ENCODE measurements at places on chromosomes 12 and 14. TPM values are rescaled to one million over a fixed set of nuclear protein-coding genes. Genes with fewer than 3 reads are reported as not detected.

DNA sequence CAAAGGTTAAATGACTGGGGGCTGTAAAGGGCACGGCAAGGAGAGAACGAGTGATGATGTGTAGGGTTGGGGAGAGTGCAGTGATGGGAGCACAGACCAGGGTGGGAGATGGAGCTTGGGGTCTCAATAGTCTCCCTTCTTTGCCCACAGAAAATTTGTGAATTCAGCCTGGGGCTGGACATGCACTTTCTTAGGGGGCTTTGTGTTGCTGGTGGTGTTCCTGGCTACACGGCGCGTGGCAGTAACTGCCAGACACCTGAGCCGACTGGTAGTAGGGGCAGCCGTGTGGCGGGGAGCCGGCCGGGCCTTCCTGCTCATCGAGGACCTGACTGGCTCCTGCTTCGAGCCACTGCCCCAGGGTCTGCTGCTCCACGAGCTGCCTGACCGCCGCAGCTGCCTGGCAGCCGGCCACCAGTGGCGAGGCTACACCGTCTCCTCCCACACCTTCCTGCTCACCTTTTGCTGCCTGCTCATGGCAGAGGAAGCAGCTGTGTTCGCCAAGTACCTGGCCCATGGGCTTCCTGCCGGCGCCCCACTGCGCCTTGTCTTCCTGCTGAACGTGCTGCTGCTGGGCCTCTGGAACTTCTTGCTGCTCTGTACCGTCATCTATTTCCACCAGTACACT lies 1.7 kb downstream of the FITM1 start:
- DNase-seq = peak; percentile 43

GRCh38 chr14:65238456-65238855 lies 136.1 kb upstream of the MAX start:
- no peak for DNase-seq

- DNase-seq = no peak
Observed at GRCh38 chr12:87165733-87166375, 863.3 kb downstream of the C12orf50 start.

- no peak for DNase-seq
Observed at GRCh38 chr14:21069388-21070082, 569 bp upstream of the ARHGEF40 start.

DNA sequence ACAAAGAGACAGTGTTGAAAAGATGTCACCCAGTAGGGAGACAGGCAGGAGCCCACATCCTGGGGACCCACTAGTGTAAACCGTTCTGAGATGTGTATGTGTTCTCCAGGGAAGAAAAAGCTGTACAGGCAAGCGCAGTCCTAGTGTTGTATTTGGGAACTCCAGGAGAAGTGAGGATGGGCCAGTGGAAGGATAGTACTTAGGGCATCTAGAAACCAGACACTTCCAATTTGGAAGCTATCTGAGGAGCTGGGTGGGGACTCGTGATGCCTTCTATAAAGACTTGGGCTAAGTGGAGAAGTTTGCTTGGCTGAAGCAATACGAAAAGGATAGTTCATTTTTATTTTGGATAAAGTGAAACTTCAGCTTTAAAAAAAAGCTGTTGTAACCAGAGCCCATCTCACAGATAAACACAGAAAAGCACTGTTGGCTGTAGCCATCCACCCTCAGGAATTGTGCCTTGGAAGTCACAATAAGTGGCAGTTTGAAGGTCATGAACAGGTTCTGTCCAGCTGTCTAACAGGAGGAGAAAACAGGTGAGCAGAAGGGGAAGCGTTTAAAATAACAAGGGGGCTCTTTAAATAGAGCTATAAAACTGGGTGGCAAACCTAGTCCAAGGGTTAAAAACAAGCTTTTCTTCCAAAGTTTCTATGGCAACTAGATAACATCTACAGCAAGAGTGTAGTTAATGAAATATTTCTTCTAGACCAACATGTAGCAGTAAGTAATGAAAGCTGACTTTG lies 108.0 kb upstream of the ARHGAP5 start:
- DNase-seq = no peak

- no peak for DNase-seq
Observed at GRCh38 chr14:105711841-105712460, 185.6 kb downstream of the TMEM121 start.

DNA sequence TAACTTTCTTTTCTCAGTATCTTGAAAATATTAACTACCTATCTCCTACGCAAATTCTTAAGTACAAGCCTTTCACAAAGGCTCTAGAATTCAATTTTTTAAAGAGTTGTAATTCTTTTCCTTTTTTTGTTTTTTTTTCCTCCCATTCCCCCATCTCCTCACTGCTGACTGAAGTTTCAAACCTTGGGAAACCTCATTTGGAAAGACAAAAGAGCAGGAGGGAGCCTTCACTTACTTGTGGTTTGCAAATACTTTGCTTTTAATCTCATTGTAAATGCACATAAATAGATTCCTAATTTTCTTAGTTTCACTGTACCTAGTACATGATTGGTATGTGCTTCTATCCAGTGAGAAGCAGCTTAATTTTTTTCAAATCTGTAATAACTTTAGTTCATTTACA lies 15.8 kb upstream of the PTGDR start:
- no peak for DNase-seq

GRCh38 chr12:88299567-88300101 lies 157.5 kb downstream of the TMTC3 start:
- no peak for DNase-seq

DNA sequence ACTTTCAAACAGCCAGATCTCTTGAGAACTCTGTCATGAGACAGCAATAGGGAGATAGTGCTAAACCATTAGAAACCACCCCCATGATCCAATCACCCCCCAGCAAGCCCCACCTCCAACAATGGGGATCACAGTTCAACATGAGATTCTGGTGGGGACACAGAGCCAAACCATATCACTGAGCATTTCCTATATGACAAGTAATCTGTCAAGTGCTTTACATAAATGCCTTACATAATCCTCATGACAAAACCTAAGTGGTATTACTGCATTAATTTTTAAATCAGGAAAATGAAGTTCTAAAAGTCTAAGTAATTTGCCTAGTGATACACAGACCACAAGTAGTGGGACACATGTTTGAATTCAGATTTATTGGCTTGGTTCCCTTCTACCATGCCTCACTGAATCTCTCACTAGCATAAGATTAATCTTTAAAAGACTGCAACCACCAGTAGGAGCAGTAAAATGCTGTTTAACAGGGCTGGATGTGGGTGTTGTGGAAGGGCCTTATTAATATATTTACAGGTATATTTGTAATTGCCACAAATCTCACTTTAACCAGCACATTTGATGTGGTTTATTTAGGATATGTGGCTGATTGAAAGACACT lies 323.1 kb upstream of the FBXO33 start:
- DNase-seq = no peak

- DNase-seq = no peak
Observed at GRCh38 chr12:70646850-70647249, 9.6 kb upstream of the PTPRB start.

DNA sequence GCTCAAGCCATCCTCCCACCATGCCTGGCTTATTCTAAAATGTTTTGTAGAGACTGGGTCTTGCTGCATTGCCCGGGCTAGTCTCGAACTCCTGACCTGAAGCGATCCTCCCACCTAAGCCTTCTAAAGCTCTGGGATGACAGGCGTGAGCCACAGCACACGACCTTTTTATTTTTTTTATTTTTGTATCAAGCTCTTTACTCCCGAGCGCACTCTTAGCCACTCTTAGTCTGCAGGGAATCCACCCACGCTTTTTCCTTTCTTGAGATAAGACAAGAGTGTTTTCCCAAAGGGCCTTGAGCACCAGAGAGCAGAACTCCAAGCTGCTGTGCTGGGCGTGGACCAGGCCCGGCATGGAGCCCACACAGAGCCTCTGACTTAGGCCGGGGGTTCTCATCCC lies 23.4 kb downstream of the MAP1LC3B2 start:
- peak; percentile 21 for DNase-seq

GRCh38 chr12:108783446-108783845 lies 52.1 kb upstream of the CORO1C start:
- DNase-seq = no peak

GRCh38 chr12:86513226-86513625 lies 257.0 kb upstream of the MGAT4C start:
- no peak for DNase-seq

GRCh38 chr12:111585690-111586089 lies 13.4 kb downstream of the ATXN2 start:
- DNase-seq = no peak

DNA sequence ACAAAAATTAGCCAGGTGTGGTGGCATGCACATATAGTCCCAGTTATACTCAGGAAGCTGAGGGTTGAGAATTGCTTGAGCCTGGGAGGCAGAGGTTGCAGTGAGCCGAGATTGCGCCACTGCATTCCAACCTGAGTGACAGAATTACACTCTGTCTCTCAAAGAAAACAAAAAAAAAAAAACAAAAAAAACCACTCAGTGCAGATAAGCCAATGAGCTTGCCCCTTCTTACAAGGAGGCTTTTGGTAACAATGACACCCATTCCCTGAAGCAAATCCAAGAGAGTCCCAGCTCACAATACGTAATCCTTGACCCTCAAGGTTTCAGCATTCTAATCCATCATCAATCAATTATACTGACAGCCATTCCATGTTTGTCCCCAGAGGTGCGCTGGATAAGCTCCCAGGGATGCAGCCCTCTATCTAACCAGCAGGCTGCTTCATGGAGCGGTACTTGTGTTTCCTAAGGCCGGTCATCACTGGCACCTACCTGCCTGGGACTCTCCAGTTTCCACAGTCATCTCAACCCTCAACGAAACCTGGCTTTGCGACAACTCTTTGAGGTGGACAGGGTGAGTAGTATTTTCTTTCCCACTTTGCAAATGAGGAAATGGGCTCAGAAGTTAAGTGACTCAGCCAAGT lies 12.4 kb downstream of the GCN1 start:
- no peak for DNase-seq

The EPYC gene
- total RNA-seq = not detected

The ISM2 gene
- not detected for total RNA-seq

The NFE2 gene
- not detected for total RNA-seq

The PAPOLA gene
- 179 TPM for total RNA-seq

The TESPA1 gene
- total RNA-seq = 1.2 TPM

The LRP1-AS gene
- not detected for total RNA-seq

The B4GALNT3 gene
- total RNA-seq = 14.5 TPM

The GZMB gene
- 1.9 TPM for total RNA-seq

The FGF23 gene
- not detected for total RNA-seq

The SLC25A47 gene
- 0.54 TPM for total RNA-seq
